Adrenal gland (tissue), 19 donors: ENCODE measurements at places on chromosomes 7 and 10. TPM values are rescaled to one million over a fixed set of nuclear protein-coding genes. Genes with fewer than 3 reads are reported as not detected.

CPED1 gene
- 5.2 TPM for polyA plus RNA-seq

OR2F2 gene
- polyA plus RNA-seq, result not detected

ADAMTS14 gene
- 1.2 TPM for polyA plus RNA-seq

JAZF1 gene
- 25.8 TPM for polyA plus RNA-seq

ZNF488 gene
- polyA plus RNA-seq, result 0.07 TPM

TMEM184A gene
- polyA plus RNA-seq, result 2.1 TPM

C10orf67 gene
- polyA plus RNA-seq, result 0.03 TPM

CYP3A4 gene
- 0.33 TPM for polyA plus RNA-seq

DNA sequence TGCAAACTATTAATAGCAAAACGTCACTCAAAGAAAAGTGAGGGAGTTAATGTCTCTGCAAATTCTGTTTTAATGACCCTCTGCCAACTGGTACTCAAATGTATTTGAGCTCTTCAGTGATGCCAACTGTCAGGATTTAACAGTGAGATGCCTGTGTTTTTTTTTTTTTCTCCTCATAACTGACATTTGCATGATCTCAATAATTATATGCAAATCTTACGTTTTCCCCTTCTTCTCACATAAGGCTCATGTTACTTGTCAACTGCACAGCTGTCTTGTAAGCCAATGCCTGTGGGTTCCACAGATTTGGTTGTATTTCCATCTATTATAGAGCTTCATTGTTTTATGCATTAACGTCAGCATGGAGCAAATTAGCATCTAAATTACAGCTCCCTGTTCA is 38.2 kb downstream of the PPP1R3A start:
- no peak for DNase-seq

- DNase-seq, result no peak
These were observed 121.2 kb upstream of the NPVF start for GRCh38 chr7:25349283-25350017.

DNA sequence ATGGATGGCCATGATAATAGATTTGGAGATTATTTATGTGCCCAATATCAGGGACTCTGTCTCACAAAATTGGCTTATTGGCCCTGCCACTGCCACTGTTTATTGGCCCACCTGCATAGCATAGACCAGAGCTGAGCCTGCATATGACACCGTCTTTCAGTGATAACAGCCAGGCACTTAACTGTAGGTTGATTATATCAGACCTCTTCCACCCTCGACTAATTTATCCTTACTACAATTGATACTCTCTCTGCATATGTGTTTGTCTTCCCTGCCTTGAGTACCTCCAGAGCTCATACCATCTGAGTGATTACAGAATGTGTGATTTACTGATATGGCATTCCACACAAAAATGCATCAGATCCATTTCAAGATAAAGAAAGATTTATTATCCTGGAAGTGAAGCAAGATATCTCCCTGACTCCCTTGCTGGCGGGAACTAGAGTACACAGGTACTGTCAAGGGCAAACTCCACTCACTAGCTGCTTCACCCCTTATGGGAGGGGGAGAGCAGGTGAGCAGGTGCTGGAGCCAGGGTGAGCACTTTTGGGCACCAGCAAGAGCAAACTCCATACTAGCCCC is 13.1 kb upstream of the SAMD9L start:
- DNase-seq, result no peak

DNA sequence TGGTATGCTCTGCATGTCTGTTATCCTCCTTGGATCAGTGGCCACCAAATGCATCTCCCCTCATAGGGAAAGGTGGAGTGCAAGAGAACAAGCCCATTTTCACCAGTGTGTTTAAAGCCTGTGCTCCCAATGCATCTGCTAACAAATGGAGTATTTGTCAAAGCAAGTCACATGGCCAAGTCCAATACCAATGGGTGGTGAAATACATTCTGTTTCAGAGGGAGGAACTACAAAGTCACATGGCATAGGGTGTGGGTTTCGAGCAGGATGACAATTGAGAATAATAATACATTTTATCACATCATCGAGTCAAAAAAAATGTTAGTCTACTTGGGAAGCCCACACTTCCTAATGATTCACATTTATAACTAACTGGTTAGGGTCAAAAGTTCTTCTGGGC is 62.7 kb downstream of the SUGCT start:
- DNase-seq, result no peak

- no peak for DNase-seq
These were observed 1.4 kb downstream of the SFXN2 start for GRCh38 chr10:102715880-102716279.

DNA sequence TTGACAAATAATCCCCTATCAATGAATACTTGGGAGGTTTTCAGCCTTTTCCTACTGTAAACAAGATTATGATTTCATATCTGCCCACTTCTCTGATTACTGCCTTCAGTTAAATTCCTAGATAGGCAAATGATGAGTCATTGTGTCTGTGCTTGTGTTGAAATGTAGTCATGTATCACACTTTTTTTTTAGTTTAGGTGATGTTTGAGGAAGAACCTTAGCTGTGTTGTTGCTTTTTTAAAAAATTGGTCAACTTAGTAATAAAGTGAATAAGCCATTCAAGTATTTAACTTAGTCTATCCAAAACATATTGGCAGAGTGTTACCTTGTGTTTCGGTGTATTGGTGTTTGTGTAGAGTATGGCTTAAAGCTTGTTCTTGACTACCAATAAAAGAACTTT is 60.0 kb downstream of the WAC start:
- DNase-seq, result no peak

- DNase-seq, result no peak
These were observed 155.7 kb upstream of the FGFR2 start for GRCh38 chr10:121753726-121754476.

DNA sequence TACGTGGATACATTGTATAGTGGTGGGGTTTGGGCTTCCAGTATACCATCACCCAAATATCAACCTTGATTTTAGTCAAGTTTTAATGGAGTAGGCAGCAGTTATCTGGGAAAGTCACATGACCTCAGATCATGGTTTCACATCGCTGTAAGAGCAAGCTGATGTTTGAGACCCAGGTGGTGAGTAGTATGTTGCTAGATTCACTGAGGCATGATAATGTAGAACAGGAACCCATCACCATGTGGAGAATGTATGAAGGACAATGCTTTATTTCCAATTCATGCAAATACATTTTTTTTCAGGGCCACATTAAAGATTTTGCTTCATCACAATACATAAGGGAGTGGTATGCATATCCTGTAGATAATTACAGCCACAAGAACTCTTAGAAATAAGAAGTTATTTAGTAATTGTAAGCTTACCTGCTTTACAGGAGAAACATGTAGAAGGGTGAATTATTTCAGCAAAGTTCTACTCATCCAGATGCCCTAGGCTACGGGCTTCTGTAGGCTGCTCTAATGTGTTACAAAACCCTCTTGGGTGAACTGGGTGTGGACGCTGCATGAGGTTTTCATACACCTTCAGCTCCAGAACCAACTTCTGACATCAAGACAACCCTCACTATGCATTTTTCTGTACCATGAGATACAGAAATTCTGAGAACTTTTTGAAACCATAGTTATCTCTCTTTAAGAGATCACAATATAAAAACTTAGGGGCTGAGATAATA is 27.6 kb upstream of the LAMB4 start:
- no peak for DNase-seq

DNA sequence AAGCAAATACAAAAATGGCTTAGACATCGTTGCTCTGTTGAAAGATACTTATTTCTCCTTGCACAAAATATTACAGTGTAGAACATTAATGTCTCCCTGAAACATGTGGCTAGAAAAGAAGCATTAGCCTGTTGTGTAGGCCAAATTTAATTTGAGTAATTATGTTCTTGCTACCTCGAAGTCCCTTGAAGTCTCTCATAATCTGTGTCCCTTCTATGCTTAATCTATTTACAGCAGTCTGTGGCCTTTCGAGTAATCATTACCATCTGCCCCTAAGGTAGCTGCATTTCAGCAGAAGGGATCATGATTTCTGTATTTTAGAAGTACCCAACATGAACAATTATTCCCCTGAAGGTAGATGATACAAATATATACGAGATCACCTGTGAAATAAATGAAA is 615.2 kb downstream of the GRM8 start:
- DNase-seq, result no peak

- DNase-seq, result no peak
These were observed 31.5 kb upstream of the ARID5B start for GRCh38 chr10:61869774-61870525.

GRCh38 chr10:133526957-133527588 is at the start of gene CYP2E1:
Gene CYP2E1, plus strand, starts transcription at chr10:133527363. Its CDS starts 33 bp downstream, at chr10:133527396.
- DNase-seq, result no peak

DNA sequence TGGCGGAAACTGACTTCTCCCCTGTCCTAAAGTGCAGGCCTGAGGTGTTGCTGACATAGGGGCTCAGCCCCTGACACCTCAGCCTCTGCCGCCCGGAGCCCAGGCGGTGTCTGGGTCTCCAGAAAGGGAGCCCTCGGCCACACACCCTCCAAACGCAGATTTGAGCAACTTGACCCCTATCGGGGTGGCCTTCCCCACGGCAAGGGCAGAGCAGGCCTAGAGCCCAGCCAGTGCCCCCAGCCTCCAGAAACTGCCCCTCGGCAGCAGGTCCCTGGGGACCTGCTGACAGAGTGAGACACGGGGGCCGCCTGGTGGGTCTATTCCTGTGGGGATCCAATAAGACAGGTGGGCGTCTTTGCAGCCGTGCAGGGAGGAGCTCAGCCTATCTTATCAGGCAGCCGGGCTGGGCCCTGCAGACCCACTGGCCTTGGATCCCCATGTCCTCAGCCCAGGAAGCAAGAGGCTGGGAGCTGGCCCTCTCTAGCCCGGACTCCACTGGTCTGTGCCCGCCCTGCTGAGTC is 11.0 kb downstream of the TMEM184A start:
- DNase-seq, result peak; percentile 33

DNA sequence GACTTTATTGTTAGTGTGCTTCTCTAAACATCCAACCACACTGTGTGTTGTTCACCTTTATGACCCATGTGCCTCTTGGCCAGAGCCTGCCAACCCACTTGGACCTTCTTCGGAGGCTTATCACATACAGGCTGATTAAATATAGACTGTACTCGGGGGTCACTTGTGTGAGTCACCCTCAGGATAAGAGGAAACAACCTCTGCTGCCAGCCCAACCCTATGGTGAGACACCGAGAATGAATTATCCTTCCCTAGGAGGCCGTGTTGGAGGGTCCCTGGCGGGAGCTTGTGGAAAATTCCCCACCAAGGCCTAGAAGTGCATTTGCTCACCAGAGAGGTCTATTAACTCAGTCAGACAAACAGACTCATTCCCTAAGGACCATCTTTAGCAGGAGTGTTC is 63.0 kb downstream of the FAS start:
- DNase-seq, result no peak

DNA sequence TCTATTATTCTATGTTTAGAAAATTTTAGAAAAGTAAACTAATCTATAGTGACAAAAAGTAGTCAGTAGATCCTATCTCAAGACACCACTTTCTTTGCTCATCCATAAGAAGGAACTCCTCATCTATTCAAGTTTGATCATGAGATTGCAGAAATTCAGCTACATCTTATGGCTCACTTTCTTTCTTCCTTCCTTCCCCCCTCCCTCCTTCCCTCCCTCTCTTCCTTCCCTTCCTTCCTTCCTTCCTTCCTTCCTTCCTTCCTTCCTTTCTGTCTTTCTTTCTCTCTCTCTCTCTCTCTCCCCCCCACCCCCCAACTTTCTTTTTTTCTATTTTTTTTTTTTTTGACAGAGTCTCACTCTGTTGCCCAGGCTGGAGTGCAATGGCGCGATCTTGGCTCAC is 35.3 kb upstream of the SRPK2 start:
- DNase-seq, result no peak

GRCh38 chr10:30353851-30354250 is 4.8 kb upstream of the MTPAP start:
- no peak for DNase-seq

- DNase-seq, result no peak
These were observed 25.2 kb downstream of the ZNF775 start for GRCh38 chr7:150404172-150404804.

GRCh38 chr10:68600041-68600778 is 40.1 kb downstream of the TET1 start:
- peak; percentile 79 for DNase-seq

GRCh38 chr10:36761121-36761520 is 364.3 kb upstream of the ANKRD30A start:
- DNase-seq, result no peak

DNA sequence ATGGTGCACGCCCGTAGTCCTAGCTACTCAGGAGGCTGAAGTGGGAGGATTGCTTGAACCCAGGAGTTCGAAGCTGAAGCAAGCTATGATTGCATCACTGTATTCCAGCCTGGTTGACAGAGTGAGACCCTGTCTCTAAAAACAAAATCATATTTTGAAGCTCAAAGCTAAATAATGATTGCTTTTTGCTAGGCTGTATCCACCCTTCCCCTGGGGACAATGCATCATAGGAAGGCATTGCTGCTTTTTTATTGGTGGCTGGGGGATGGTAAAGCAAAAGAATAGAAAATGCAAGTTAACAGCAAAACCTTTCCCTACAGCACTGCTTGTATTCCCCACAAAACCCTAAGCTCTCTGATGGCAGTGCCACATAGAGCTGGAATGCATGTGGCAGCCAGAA is 107.5 kb upstream of the WAC start:
- DNase-seq, result no peak

GRCh38 chr7:28542410-28542809 is 130.1 kb downstream of the CREB5 start:
- no peak for DNase-seq

DNA sequence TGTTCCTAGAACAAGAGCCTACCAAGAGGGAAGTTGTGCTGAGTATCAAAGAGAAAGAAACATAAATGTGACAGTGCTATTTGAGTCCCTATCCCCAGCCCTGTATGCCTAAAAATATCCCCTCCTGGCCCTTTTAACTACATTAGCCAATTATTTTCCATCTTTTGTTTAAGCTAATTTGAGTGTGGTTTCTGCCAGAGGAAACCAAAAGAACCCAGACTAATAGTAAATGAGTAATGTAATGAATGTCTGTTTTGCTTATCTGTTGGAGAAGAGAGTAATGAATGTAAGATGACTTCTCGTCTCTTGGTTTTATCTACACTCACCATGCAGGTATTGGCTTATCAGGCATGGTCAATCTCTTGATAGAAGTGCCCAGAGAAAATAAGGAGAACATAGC is 134.4 kb upstream of the CDK1 start:
- no peak for DNase-seq

GRCh38 chr10:49664842-49665355 is 14.6 kb upstream of the C10orf53 start:
- DNase-seq, result no peak

DNA sequence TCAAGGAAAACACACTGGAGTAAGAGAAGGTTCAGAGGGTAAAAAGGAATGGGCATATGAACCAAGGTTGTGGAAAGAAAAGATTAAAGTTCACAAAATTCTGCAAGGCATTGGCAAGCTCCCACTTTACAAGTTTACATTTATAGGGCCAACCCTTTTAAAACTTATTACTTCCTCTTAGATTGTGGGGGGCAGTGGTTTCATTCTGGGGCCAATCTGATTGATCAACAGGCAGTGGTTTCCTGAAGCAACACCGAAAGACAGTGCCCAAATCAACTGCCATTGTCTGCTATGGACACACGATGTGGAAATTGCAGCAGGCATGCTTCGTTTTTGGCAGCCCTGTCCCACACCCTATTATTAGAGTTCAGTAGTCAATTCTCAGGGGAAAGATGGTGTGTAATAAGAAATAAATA is 154.0 kb downstream of the SGMS1 start:
- no peak for DNase-seq

- DNase-seq, result no peak
These were observed 775 bp downstream of the STARD3NL start for GRCh38 chr7:38178695-38179344.

GRCh38 chr10:126294451-126294850 is 93.8 kb downstream of the ADAM12 start:
- no peak for DNase-seq

- no peak for DNase-seq
These were observed 254.1 kb upstream of the PTER start for GRCh38 chr10:16182688-16183087.

GRCh38 chr10:71358277-71358676 is 38.4 kb upstream of the CDH23 start:
- DNase-seq, result no peak
